ENCODE measurements at places on chromosomes 12 and 14.
A peak's percentile ranks its signal among the peaks of the same experiment; 100 is the strongest.

GRCh38 chr12:2507814-2508213, 287.0 kb upstream of the FKBP4 start:
- no peak for DNase-seq

- no peak for DNase-seq
Observed at GRCh38 chr14:103693515-103693914, 21.7 kb downstream of the XRCC3 start.

DNA sequence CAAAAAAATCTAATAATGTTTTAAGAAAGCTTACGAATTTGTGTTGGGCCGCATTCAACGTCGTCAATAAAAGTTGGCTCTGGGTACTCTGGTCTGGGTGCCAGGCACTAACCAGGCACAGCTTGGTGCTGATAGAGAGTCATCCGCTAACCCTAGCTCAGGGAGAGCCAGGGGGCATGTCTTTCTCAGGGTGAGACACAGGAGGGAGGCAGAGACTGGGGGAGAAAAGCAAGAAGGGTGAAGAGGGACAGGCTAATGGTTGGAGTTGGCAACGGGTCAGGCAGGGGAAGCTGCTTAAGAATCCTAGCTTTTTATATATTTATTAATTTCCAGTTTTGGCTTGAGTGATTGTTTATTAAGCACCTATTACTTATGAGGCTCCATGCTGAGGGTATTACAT, 105.0 kb downstream of the CMKLR1 start:
- peak; percentile 52 for DNase-seq

DNA sequence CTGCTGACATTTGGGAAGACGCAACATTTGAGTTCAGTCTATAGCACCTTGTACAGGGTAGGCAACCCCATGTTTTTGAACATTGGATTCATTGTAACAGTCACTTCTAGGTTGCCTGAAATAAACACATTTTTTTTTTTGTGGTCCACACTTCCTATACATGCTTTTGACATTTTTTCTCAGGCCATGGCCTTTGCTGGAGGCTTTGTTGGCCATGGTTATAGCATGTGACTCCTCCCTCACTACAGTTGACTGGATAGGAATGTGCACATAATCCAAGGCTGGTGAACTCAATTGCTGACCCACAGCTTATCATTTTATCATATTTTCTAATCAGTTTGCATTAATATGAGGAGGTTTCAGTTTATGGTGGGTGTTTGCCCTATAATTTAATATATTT, 60.6 kb downstream of the TMEM117 start:
- DNase-seq, result no peak

DNA sequence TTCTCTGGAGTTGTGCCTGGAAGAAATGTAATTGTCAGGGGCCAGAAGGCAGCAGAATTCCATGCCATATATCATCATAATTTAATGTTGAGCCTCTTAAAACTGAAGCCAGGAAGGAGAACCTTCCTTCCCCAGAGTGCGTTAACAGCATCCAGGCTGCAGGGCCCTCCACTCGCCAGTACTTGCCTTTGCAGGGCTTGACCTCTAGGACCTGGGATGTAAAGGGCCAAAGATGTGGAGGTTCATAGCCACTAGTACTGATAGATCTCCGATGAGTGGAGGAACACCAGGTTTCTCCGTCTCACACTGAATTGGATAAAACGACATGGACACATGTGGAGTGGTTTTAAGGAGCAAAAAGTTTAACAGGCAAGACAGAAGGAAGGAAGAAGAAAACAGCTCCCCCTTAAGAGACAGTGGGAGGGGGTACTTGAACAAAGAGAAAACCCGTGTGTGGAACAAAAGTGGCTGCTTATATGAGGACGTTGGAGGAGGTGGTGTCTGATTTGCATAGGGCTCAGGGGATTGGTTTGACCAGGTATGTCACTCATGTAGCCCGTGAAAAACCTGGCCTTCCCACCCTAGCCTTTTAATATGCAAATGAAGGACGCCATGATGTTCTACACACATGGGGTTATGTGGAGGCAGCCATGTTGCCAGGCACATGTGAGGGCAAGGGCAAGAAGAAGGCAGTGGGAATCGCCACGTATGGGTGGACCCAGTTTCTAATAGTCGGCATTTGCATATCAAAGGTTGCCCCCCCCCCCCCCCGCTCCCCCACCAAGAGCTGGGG, 38.8 kb upstream of the WSCD2 start:
- no peak for DNase-seq

GRCh38 chr14:93120517-93120916, 4.8 kb upstream of the ITPK1 start:
- peak; percentile 73 for DNase-seq

DNA sequence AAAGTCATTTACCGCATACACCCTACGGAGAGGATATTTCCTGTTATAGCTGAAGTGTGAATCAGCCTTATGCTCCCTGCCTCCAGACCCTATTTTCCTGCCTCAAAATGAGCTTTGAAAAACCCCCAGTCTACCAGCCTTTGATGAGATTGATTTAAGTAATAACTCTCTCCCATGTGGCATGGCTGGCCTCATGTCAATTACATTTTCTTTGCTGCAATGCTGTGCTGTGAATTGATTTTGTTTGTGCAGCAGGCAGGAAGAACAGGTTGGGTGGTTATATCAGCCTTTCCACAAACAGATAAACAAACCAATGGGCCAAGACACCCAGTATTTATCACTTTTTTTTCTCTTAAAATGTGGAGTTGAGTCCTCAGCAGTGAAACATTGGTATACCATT, 1105.5 kb upstream of the TMEM132C start:
- no peak for DNase-seq

DNA sequence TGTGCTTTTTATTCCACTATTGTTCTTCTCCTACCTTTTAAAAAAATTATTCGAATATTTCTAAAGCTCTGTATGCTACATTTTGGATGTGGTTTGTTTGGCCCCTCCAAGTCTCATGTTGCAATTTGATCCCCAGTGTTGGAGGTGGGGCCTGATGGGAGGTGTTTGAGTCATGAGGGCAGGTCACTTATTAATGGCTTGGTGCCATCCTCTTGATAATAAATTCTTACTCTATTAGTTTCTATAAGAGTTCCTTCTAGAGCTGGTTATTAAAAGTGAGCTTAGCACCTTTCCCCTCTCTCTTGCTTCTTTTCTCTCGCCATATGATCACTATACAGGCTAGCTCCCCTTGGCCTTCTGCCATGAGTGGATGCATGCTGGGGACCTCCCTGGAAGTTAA, 445.6 kb upstream of the PDE3A start:
- no peak for DNase-seq

GRCh38 chr14:99717682-99718013, 33.5 kb downstream of the CYP46A1 start:
- no peak for DNase-seq

DNA sequence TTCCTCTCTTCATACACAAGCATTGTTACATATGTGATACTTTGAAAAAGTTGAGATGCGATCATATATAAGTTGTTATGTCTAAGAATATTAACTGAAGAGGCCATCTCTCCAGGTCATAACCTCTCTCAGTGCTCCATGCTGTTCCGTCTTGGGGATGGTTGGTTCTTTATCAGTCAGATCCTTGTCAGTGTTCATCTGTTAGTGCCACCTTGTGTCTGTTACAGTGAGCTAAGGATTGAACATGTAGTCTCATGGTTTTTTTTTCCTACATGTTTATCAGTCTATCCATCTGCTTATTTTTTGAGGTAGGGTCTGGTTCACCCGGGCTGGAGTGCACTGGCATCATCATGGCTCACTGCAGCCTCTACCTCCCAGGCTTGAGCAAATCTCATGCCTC, 30.5 kb downstream of the EP400 start:
- DNase-seq, result no peak
